HFFc6 (cell line): ENCODE measurements at places on chromosomes 12 and 14. TPM values are rescaled to one million over a fixed set of nuclear protein-coding genes. Genes with fewer than 3 reads are reported as not detected.

- peak; percentile 40 for DNase-seq
Observed at GRCh38 chr12:104698871-104699270, 242.1 kb downstream of the CHST11 start.

DNA sequence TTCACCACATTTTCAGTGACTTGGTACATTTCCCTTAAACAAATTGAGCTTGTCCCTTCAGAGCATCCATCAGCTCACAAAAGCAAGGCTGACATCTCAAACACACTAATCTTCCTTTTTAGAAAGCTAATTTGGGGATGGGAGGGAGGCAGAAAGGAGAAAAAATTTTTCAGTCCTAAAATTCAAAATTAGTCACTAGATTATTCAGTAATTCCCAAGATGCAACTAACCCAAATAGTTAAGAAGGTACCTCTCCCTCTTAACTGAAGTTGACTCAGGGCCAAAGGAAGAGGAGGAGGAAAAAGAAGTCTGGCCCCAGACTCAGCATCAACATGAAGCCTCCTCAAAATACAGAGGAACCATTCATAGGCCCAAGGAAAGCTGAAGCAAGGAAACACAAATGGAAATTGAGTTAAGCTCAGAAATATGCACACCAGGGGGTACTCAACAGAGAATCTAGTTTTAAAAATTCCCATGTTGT, 21.7 kb downstream of the CBX5 start:
- peak; percentile 36 for DNase-seq

GRCh38 chr14:82537831-82538230, 1004.2 kb upstream of the SEL1L start:
- DNase-seq: no peak

DNA sequence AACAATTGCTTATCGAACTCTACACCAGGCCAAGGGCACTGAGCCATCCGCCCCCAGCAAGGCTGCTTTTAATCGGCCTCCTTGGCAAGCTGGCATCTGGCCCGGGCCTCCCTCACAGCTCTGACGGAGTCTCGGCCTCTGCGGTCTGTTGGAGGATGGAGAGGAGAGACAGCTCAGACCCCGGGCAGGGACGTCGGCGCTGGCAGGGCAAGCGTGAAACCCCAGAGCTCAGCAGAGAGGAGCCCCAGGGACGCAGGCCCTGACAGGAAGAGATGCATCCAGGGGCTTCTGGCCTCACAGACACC, 17.5 kb downstream of the CAMKK2 start:
- DNase-seq: no peak

- DNase-seq: no peak
Observed at GRCh38 chr14:21924479-21924878, 250.9 kb upstream of the OR4E1 start.

- DNase-seq: peak; percentile 43
Observed at GRCh38 chr14:94423453-94424056, 29.0 kb downstream of the SERPINA11 start.

- DNase-seq: no peak
Observed at GRCh38 chr14:96861568-96862310, 64.6 kb downstream of the VRK1 start.

DNA sequence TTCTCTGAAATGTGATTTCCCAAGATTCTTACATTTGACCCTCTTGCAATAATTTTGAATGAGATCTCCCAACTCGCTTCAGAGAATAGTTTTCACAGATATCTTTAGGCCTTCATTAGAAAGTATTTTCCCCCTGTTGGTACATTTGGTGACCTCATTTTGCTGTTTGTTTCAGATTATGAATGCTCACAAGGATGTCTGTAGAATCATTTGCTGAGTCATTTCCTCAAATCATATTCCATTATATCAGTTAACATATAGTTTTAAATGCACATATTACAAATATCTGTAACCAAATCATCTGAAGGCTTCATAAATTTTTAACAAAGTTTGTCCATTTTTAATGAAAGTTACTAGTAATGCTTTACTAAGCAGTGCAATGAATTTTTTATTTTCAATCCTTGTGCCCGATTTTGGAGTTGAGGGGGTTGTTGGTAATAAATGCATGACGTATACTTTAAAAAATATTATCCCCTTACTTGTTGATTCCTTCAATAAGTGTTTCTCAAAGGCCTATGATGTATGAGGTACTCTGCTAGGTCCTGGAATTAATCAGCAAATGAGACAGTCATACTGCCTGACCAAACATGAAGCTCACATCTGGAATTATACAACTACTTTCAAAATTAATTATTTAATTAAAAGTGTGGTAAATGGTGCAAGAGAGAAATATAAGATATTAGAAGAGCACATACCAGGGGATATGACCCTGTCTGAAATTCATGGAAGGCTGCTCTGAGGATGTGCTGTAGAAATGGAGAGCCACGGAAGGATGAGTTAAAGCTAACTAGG, 126.9 kb upstream of the RAP1B start:
- peak; percentile 25 for DNase-seq

DNA sequence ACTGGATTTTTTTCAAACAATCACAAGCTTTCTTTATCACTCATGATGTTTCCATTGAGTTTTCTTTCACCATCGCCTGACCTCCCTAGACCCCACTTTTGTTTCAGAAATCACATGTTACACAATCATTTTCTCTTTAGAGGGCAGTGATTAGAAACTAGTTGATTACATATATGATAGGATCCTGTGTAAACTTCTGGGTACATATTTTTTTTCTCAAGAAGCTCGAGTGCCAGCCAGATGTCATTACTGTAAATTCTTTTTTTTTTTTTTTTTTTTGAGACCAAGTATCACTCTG, 62.4 kb upstream of the PSMA6 start:
- DNase-seq: no peak

- no peak for DNase-seq
Observed at GRCh38 chr14:94115631-94116030, 5.1 kb downstream of the IFI27 start.

DNA sequence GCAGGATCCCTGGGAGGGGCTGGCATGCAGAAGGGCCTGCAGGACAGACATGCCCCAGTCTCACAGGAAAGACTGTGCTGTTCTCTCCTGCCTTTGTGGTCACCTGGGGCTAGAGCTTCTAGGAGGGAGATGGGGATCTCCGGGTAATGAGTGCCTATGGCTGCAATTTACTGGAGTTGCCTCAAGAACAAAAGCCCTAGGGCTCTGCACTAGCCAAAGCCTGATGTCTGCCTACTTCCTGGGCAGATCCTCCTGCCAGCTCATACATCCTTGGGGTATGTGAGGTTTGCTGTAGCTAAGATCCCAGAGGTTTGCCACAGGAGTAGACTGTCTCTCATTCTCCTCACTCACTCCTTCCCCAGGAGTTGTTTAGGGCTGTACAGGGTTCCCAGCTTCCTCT, 106.9 kb upstream of the PPFIA2 start:
- DNase-seq: no peak

- DNase-seq: no peak
Observed at GRCh38 chr12:6367065-6367968, 8.0 kb downstream of the SCNN1A start.

DNA sequence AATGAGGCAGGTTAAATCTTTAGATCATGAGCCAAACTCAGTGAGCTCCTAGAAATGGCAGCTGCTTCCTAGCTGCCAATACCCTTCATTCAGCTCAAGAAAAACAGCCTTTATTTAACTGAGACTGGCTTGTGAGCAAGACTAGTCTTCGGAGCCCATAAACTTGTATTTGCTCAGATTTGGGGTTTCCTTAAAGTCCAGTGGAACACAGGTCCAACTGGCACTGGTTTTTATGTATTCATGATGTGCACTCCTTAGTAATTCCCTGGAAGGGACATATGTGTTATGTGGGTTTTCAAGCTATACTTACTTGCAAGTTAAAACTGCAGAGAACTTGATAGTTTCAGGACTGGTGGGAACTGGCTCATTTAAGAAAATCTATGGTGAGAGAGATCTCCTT, 380.1 kb upstream of the TMEM132C start:
- no peak for DNase-seq

DNA sequence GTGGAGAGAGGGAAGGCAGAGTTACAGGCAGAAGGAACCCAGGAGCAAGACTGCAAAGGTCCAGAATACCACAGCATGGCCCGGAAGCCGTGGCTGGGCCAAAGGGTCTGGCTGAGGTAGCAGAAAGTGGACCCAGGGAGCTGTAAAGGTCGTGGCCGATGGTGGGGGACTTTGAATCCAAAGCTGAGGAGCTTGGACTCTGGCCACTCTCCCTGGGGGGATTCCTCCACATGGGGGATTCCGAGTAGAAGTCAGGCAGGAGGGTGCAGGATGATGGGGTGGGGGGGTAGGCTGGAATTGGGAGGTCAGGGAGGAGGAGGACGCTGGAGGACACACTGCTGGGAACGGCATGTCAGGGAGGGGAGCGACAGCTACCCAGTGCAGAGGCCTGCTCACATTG, 125.2 kb downstream of the GCH1 start:
- no peak for DNase-seq

- DNase-seq: no peak
Observed at GRCh38 chr12:102427543-102427941, 52.8 kb downstream of the IGF1 start.

- DNase-seq: no peak
Observed at GRCh38 chr14:51318813-51319597, 79.0 kb downstream of the TMX1 start.

DNA sequence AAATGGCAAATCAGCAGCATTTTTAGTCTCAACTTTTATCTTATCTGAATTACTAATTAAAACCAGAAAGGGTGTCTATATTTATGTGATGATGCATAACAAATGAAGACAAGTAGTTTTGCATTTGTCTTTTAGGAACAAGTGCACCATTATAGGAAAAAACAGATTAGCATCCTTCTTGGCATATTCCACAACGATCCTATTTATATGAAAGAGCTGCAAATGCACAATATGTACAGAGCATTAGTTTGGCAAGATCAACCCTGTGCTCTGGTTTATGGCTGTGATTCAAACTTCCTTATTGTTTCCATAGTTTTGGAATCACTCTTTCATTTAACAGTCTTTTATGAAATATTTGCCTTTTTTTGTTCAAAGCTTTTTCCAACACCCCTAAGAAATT, 486.8 kb downstream of the KCNH5 start:
- DNase-seq: no peak

DNA sequence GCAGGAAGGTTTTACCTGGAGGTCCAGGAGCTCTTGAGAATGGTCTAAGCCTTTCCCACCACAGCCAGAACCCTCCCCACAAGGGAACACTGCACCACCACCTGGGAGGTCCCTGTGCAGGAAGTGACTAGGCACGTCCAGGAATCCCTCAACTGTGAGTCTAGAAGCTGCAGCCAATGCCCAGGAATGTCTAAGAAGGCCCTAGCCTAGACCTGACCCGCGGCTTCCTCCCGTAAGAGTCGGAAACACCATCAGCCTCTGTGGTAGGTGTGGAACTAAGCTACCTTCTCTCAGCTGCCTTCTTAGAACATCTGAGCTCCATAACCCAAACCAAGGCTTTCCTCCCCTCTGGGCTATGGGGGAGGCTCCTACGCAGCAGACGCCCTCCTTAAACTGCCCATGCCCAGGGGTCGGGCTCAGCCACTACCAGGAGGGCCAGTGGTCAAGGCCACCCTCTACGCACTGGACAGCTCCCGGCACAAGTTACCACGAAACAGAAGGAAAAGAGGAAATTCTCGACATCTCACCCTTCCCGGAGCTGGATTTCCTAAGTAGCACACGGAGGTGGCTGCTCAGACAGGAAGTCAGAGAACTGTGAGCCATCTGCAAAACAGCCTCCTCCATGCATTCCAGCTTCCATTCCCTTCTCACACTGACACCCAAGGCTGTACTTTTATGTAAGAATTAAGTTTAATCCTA, 25.5 kb downstream of the ZFYVE21 start:
- no peak for DNase-seq

PRKCH gene
- 0.26 and 0.63 TPM in 2 replicates for total RNA-seq

OTX2 gene
- not detected in 3 replicates for total RNA-seq

GLIPR1L1 gene
- total RNA-seq: not detected in 3 replicates

GARIN6 gene
- total RNA-seq: not detected in 3 replicates

ANKS1B gene
- 0.27 to 0.78 TPM (median 0.52 TPM) in 3 replicates for total RNA-seq

SMCO2 gene
- total RNA-seq: not detected in 2 replicates

GALNT9 gene
- not detected in 3 replicates for total RNA-seq

KCNJ8 gene
- 1.4 and 8.7 TPM in 2 replicates for total RNA-seq
